ENCODE measurements at places on chromosomes 7 and 10. TPM values are rescaled to one million over a fixed set of nuclear protein-coding genes. Genes with fewer than 3 reads are reported as not detected.

Gene UCN3
- total RNA-seq = 2.6 TPM

Gene LRRTM3
- not detected for total RNA-seq

Gene GOLGA7B
- 0.88 TPM for total RNA-seq

DNA sequence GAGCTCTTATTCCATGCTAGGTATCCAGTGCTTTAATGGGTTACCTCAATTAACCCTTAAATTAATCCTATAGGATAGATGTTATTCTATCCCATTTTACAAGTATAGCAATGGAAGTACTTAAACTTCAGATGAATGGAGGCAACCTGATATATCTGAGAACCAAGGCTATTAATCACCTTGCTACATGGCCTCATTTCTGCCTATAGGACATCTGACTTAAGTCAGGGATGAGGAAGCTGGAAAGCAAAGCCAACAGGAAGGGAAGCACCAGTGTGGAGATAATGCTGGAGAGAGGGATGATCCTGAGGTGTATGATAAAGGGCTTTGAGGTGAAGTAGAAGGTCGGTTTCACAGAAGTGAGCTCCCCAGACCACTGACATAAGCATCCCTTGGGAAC, 132.3 kb downstream of the CHN2 start:
- no peak overlapping the region for H3K27ac ChIP-seq
- H3K4me3 ChIP-seq = no peak overlapping the region
- H3K4me1 ChIP-seq = no peaks in the 10 kb centered on the region
- H3K36me3 ChIP-seq = no peaks in the 10 kb centered on the region
- DNase-seq = no peak

- no peak overlapping the region for H3K4me3 ChIP-seq
- peak; percentile 40 for DNase-seq
- no peaks in the 10 kb centered on the region for H3K27me3 ChIP-seq
- H3K4me1 ChIP-seq = peaks cover 21% of the 10 kb centered on the region
- H3K27ac ChIP-seq = no peak overlapping the region
- H3K36me3 ChIP-seq = no peaks in the 10 kb centered on the region
Measured at GRCh38 chr7:44077681-44078091, 4.6 kb downstream of the POLM start.

- no peak overlapping the region for H3K27ac ChIP-seq
- no peak overlapping the region for H3K4me3 ChIP-seq
- H3K36me3 ChIP-seq = no peaks in the 10 kb centered on the region
- DNase-seq = no peak
Measured at GRCh38 chr7:157703131-157703530, 366.3 kb downstream of the DNAJB6 start.

DNA sequence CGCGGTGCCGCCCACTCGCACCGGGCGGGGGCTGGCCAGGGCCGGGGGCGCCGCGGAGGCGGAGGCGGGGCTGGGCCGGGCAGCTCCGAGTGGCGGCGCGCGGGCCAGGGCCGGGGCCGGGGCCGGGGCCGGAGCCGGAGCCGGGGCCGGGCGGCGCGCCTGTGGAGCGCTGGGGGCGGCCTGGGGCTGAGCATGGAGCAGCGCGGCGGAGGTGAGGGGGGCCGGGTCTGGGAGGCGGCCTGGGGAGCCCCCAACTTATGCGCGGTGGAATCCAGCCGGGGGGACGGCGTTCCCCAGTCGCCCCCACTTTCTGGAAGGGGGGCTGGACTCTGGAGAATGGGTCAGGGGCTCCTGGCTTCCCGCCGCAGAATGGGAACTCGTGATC, at the start of gene LZTS2:
Gene LZTS2 (plus strand): TSS at position 67 of the 385 bp plus-strand sequence. CDS start 2,731 bp downstream, outside the sequence.
- DNase-seq = no peak
- H3K4me3 ChIP-seq = peak within 1 kb of the TSS; percentile 77
- peaks cover 12% of the 10 kb centered on the region for H3K4me1 ChIP-seq
- H3K36me3 ChIP-seq = no peaks in the 10 kb centered on the region
- H3K27me3 ChIP-seq = no peaks in the 10 kb centered on the region

- H3K27ac ChIP-seq = no peak overlapping the region
- no peaks in the 10 kb centered on the region for H3K4me1 ChIP-seq
- peaks cover 19% of the 10 kb centered on the region for H3K36me3 ChIP-seq
- H3K4me3 ChIP-seq = no peak overlapping the region
Measured at GRCh38 chr10:15213461-15213861, 45.0 kb upstream of the NMT2 start.

- H3K4me1 ChIP-seq = no peaks in the 10 kb centered on the region
- no peak overlapping the region for H3K4me3 ChIP-seq
- H3K27me3 ChIP-seq = no peaks in the 10 kb centered on the region
- DNase-seq = no peak
Measured at GRCh38 chr10:29949411-29950011, 109.9 kb downstream of the JCAD start.

Measured in Peyer's patch (tissue), 4 donors.